MM.1S (cell line): ENCODE measurements at places on chromosomes 13 and 19.

DNA sequence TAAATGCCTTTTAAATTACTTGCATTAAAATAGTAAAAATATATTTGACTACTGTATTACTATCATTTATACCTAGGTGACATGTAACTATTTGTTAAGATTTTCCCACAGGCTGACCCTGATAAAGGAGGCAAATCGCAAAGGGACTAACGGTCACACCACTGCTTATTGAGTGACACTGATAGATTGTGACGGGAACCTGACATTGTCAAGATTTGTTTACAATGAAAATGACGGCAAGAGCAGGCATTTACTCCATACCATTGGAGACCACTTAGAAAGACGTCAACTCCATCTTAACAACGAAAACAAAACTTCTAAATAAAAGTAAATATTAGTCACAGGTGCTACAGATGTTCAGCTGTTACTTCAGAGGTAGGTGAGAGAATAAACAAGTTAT is 289.0 kb downstream of the DACH1 start:
- H3K36me3 ChIP-seq: no peaks in the 10 kb centered on the region
- H3K4me1 ChIP-seq: no peaks in the 10 kb centered on the region
- H3K27me3 ChIP-seq: no peaks in the 10 kb centered on the region
- no peak overlapping the region for H3K4me3 ChIP-seq

GRCh38 chr13:23447927-23448326 is 14.4 kb upstream of the SACS start:
- H3K27ac ChIP-seq: no peak overlapping the region
- no peak overlapping the region for H3K4me3 ChIP-seq
- H3K36me3 ChIP-seq: no peaks in the 10 kb centered on the region
- H3K4me1 ChIP-seq: no peaks in the 10 kb centered on the region

DNA sequence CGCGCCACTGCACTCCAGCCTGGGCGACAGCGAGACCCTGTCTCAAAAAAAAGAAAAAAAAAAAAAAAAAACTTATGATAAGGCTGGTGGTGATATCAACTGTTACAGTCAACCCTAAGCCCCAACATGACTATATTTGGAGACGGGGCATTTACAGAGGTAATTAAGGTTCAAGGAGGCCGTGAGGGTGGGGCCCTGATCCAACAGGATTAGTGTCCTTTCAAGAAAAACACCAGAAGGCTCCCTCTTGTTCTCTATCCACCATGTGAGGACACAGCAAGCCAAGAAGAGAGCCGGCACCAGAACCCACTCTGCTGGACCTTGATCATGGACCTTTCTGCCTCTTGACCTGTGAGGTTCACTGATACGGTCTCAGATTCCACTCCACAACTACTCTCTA is 14.1 kb downstream of the MIER2 start:
- no peak overlapping the region for H3K4me3 ChIP-seq
- H3K36me3 ChIP-seq: no peaks in the 10 kb centered on the region
- H3K27me3 ChIP-seq: peaks cover 86% of the 10 kb centered on the region
- no peak for DNase-seq
- H3K4me1 ChIP-seq: no peaks in the 10 kb centered on the region
- no peak overlapping the region for H3K27ac ChIP-seq

DNA sequence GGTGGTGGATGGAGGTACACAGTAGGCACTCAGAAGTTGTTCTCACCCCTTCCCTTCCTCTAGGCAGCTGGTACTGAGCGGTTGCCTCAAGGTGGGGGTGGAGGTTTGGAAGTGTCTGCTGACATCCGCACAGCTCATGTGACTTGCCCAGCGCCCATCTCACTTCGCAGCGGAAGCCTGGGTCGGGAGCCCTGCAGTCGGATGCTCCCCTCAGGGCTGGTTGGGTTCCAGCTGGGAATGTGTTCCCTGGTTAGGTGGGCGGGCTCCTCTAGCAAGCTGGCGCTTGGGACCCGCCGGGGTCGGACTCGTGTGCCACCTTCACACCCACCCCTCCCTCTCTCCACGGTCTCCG is 10.2 kb downstream of the PPP1R37 start:
- no peaks in the 10 kb centered on the region for H3K36me3 ChIP-seq
- peaks cover 30% of the 10 kb centered on the region for H3K4me1 ChIP-seq
- H3K27ac ChIP-seq: no peak overlapping the region; the same call in 1 of the 2 replicates
- no peak for DNase-seq
- no peak overlapping the region for H3K4me3 ChIP-seq

- no peak overlapping the region for H3K27ac ChIP-seq
- no peaks in the 10 kb centered on the region for H3K27me3 ChIP-seq
- H3K4me1 ChIP-seq: no peaks in the 10 kb centered on the region
- DNase-seq: no peak
Measured at GRCh38 chr13:50586414-50587083, 256.9 kb downstream of the DLEU7 start.

DNA sequence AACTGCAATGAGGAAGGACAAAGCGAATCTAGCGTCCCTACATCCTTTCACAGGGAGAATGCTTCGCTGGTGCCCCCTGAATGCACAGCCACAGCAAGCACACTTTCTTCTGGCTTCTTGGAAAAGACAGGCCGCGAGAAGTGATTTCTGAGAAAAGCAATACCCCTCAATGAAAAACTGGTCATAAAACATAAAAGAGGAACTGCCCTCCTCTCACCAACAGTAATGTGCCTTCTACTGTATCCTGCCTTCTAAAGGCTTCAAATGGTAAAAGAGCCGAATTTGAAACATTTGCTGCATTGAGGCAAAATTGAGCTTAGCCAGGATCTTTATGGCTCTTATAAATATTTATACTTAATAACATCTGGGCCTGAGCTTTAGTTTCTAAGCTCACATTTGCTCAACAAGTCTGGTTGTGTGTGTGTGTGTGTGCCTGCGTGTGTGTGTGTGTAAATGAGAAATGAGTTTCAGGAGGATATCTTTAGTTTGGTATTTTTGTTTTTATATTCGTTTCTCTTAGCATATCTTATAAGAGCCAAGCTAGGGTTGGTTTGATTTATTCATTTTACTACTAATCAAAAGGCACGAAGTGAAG is 246.1 kb upstream of the MAB21L1 start:
- H3K4me3 ChIP-seq: no peak overlapping the region
- H3K4me1 ChIP-seq: no peaks in the 10 kb centered on the region
- H3K36me3 ChIP-seq: no peaks in the 10 kb centered on the region

DNA sequence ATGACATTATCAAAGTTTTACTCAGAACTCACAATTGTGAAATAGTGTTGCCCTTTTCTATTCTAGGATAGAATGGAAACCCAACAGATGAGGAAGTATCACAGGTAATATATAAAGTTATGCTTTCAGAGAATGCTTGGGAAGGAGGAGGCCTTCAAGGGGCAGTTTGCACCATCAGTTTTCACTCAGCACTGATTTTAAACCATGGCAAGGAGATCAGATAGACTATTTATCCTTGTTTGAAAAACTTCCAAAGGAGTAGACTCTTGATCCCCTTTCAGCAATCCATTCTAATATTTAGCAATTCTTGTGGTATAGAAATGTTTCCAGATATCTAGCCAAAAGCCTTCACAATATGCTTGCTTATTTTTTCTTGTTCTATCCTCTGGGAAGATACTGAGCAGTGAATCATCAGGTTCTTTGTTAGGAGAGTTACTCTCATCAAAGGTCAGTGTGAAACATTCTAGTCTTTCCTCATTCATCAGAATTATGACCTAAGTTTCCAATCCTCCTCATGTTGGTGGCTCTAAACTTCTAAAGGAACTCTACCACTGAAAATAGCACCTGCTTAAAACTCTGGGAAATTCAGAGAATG is 3.8 kb downstream of the GPC6 start:
- no peak overlapping the region for H3K27ac ChIP-seq
- H3K27me3 ChIP-seq: no peaks in the 10 kb centered on the region
- H3K4me3 ChIP-seq: no peak overlapping the region
- no peak for DNase-seq

DNA sequence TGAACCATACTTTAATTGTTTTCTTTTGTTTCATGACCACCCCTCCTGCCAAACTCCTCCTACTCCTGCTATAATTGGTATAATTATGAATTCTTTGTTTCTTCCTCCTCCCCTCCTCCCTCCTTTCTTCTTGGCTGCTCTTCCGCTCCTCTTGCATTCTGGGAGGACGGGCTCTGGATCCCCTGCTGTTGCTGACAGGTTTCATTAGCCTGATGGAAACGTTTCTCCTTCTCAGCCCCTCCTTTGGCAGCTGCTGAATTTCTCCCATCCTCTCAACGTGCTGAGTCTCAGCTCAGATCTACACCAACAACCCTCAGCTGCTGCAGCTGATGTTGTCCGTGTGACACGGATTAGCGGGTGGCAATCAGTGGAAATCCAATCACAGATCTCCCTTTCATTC is 97.1 kb upstream of the UBAC2 start:
- no peak overlapping the region for H3K27ac ChIP-seq
- H3K36me3 ChIP-seq: no peaks in the 10 kb centered on the region
- no peak overlapping the region for H3K4me3 ChIP-seq
- H3K27me3 ChIP-seq: no peaks in the 10 kb centered on the region
- no peak for DNase-seq
- H3K4me1 ChIP-seq: no peaks in the 10 kb centered on the region

- no peak overlapping the region for H3K4me3 ChIP-seq
- DNase-seq: no peak
- H3K27ac ChIP-seq: no peak overlapping the region
- H3K36me3 ChIP-seq: no peaks in the 10 kb centered on the region
Measured at GRCh38 chr13:68019901-68020300, 789.8 kb upstream of the PCDH9 start.

- no peaks in the 10 kb centered on the region for H3K4me1 ChIP-seq
- no peaks in the 10 kb centered on the region; the same call in 1 of the 2 replicates for H3K27me3 ChIP-seq
- no peak overlapping the region for H3K27ac ChIP-seq
- DNase-seq: no peak
Measured at GRCh38 chr13:112187527-112188297, 120.8 kb downstream of the SOX1 start.

DNA sequence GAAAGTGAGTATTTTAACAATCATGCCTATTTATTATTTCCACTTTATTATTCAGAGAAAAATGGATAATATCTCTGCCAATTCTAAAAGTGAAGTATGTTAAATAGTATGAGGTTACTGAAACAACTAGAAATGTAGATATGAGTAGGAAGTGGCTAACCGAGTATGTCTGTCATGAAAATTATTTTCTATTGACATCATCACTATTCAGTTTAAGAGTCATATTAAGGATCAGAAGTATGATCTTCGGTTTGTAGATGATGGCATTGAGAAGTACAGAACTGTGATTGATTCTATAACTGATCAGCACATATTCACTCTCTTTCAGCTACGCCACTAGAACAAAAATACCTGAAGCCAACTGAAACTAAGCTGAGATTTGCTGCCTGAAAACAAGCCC is 146.4 kb upstream of the SLITRK5 start:
- no peak overlapping the region for H3K4me3 ChIP-seq
- H3K36me3 ChIP-seq: no peaks in the 10 kb centered on the region
- DNase-seq: no peak

DNA sequence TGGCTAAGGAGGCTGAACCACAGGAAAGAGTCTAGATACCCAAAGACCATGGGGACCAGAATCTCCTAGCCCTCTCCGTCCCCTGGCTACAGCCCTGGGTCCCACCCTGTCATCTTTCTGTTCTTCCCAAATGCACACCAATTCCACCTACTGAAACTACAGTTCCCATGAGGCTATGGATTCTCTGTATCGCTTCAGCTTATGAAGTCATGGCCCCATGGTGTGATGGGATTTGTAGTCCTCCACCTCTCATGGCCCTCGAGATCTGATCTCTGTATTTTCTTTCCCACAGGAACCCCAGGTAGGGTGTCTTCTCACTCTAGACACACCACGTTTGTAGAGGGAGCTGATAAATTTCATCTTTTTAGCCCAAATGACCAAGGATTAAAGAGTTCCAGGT is 11.8 kb downstream of the PTPRH start:
- no peaks in the 10 kb centered on the region for H3K36me3 ChIP-seq
- H3K27me3 ChIP-seq: peaks cover 96% of the 10 kb centered on the region
- DNase-seq: no peak
- no peaks in the 10 kb centered on the region for H3K4me1 ChIP-seq

- H3K36me3 ChIP-seq: no peaks in the 10 kb centered on the region
- peak; percentile 21 for DNase-seq
- no peak overlapping the region for H3K27ac ChIP-seq
- no peaks in the 10 kb centered on the region for H3K27me3 ChIP-seq
- peaks cover 23% of the 10 kb centered on the region for H3K4me1 ChIP-seq
Measured at GRCh38 chr19:48170817-48171347, 402 bp downstream of the ZSWIM9 start.

GRCh38 chr19:46069806-46070341 is 29.1 kb upstream of the IGFL4 start:
- no peak for DNase-seq
- no peak overlapping the region for H3K4me3 ChIP-seq
- peaks cover 63% of the 10 kb centered on the region for H3K27me3 ChIP-seq

- H3K4me1 ChIP-seq: no peaks in the 10 kb centered on the region
- H3K27me3 ChIP-seq: no peaks in the 10 kb centered on the region
- H3K4me3 ChIP-seq: no peak overlapping the region
- peak; percentile 33 for DNase-seq
- no peaks in the 10 kb centered on the region for H3K36me3 ChIP-seq
Measured at GRCh38 chr13:80259159-80259558, 81.8 kb downstream of the SPRY2 start.

GRCh38 chr19:53782698-53783097 is 41.4 kb downstream of the NLRP12 start:
- no peaks in the 10 kb centered on the region for H3K27me3 ChIP-seq
- DNase-seq: no peak
- H3K4me3 ChIP-seq: no peak overlapping the region
- H3K4me1 ChIP-seq: no peaks in the 10 kb centered on the region

DNA sequence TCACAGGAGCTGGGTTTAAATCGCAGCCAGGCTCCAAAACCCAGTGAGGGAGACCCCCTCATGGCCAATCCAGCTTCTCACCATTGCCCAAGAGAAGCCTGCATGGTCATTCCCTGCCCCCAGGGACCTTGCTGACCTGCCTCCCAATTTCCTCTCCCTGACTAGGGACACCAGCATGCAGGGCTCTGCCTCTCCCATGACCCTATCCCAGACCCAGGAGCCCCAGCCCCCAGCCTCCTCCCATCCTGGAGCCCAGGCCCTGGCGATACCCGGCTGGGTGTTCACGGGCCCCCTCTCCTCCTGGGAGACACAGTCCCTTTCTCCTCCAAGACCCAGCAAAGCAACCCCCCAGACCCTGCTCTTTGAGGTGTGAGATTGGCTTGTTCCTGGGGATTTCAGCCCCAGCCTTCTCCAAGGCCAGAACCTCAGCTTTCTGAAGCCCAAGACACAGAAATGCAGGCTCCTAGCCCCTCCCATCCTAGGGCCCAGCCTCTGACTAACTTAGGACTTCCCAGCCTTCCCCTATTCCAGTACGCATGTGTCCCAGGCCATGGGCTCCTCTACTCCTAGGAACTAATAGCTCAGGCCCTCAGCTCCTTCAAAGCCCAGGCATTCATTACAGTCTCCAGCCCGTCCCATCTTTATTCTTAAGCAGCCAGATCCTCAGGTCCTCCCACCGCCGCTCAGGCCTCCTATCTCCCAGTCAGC is 1.1 kb downstream of the GYS1 start:
- no peaks in the 10 kb centered on the region for H3K27me3 ChIP-seq
- peak overlapping the region; percentile 89; the same call in 1 of the 2 replicates for H3K27ac ChIP-seq
- peak overlapping the region; percentile 96 for H3K4me3 ChIP-seq
- peak; percentile 37 for DNase-seq
- H3K36me3 ChIP-seq: no peaks in the 10 kb centered on the region

- H3K4me1 ChIP-seq: no peaks in the 10 kb centered on the region
- no peak overlapping the region for H3K27ac ChIP-seq
- H3K4me3 ChIP-seq: no peak overlapping the region
- H3K36me3 ChIP-seq: no peaks in the 10 kb centered on the region
Measured at GRCh38 chr13:24179486-24179850, 18.9 kb downstream of the SPATA13 start.

- no peaks in the 10 kb centered on the region for H3K27me3 ChIP-seq
- no peak overlapping the region for H3K27ac ChIP-seq
- H3K4me3 ChIP-seq: no peak overlapping the region
- DNase-seq: no peak
- peaks cover 16% of the 10 kb centered on the region for H3K4me1 ChIP-seq
Measured at GRCh38 chr13:99135591-99135990, 65.1 kb upstream of the UBAC2 start.

- peaks cover 40% of the 10 kb centered on the region for H3K4me1 ChIP-seq
- no peak overlapping the region for H3K4me3 ChIP-seq
- H3K27ac ChIP-seq: no peak overlapping the region
Measured at GRCh38 chr19:16885166-16885565, 3.6 kb upstream of the F2RL3 start.
